ENCODE measurements at places on chromosomes 16 and 17.

GRCh38 chr17:39016193-39017153 is 49.3 kb upstream of the FBXO47 start:
- DNase-seq: no peak

DNA sequence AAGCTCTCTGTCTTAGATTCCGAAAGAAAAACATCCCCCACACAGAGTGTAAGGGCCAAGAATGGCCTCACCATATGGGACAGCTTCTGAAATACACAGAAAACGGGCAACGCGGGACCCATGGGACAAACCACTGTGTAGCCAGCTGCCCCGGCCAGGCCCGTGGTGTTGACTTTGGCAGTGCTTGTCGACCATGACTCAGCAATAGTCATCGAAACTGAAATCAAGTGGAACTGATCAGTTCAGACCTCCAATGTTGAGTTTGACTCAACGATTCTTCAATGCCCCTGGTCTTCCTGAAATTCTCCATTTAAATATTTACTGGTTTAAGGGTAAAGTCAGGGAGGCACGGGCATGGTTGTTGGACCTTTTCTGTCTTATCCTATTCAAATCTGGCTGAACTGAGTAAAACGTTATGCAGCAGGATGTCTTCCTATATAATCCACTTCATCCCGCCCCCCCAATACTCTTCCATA is 27.5 kb downstream of the ZFHX3 start:
- no peak for DNase-seq

- DNase-seq: no peak
Observed at GRCh38 chr17:17911001-17911613, 61.1 kb downstream of the TOM1L2 start.

GRCh38 chr17:27978689-27979175 is 63.7 kb upstream of the NLK start:
- DNase-seq: no peak

GRCh38 chr17:57440522-57441269 is 184.4 kb downstream of the MSI2 start:
- peak; percentile 30 for DNase-seq

DNA sequence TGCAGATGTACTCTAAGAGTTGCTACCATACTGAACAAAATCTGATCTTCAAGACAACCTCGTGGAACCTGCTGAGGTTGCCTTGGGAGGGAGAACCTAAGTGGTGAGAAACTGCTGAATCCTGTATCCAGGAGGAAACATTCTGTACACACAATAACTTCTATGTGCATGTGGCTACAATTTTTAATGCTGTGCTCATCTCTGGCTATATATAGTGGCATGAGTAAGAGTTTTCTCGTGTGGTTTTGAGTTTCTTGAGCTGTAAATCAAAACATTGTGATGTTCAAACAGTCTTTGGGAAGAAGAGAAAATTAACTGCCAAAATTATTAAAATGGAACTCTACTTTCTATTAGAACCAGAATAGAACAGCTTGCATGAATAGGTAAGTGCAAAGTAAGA is 206.8 kb downstream of the CA10 start:
- DNase-seq: no peak

DNA sequence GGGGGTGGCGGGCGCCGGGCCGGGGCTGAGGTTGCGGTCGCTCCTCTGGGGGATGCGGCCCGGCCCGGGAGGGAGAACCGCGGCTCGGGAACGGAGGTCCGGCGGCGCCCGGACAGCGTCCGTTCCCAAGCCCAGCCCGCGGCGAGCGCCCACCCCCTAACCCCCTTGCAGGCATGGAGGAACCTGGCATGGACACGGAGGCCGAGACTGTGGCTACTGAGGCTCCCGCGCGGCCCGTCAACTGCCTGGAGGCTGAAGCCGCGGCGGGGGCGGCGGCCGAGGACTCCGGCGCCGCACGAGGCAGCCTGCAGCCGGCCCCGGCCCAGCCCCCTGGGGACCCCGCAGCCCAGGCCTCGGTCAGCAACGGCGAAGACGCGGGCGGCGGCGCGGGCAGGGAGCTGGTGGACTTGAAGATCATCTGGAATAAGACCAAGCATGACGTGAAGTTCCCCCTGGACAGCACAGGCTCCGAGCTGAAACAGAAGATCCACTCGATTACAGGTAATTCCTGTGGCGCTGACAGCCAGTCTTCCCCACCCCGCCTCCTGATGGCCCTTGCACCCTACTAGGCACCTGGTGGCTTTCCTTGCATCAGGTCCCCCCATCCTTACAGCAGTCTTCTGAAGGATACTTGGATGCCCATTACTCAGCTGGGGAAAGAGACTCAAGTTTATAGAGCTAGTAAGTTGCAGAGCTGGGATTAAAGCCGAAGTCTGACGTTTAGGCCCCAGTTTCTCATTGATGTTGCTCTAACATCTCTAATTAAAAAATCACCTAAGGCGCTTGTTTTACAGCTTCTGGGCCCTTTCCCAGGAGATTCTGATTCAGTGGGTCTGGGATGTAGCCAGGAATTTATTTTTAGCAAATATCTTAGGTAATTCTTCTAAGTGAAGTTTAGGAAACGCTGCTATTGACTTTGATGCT is 514 bp downstream of the UBFD1 start:
- peak; percentile 3 for DNase-seq

DNA sequence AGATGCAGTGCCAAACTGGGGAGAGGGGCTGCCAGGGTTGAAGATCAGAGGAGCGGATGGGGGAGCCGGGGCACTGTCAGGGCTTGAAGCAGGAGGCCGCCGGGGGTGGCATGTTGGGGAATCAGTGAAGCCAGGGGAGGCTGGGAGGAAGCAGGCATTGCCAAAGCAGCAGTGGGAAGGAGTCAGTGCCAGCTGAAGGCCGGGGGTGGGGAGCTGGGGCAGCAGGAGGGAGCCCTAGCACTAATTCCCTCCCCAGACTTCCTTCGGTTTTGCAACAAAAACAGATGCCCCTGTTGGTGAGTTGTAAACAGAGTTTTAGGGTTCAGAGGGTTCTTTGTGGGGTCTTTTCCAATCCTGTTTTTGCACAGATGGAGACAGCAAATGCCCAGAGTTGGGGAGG is 10.9 kb upstream of the TAC4 start:
- no peak for DNase-seq

DNA sequence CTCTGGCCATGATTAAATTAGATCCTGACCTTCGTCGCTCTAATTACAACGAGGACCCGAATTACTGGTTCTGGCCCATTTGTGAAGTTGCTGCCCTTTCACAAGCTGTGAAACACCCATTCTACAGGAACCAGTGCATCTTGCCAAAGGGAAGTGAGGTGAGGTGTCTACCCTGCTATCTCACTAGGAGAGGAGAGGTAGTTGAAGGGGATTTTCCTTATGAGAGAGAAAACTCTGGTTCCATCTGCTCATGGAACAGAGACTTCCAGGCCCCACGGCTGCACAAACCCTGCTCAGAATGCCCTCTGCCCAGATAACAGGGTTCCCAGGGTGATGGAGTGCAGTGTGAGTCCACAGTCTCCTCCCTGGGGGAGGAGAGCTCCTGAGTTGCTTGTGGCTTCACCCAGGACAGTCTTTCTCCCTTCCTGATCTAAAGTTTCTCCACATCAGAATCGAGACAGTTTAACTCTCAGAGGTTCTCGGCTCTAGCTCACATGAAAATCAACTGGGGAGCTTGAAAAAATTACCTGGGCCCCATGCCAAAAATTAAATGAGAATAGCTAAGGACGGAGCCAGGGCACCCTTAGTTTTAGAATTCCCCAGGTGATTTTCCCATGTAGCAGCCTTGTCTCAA is 7.8 kb upstream of the SSTR2 start:
- DNase-seq: no peak

- no peak for DNase-seq
Observed at GRCh38 chr17:46958041-46958591, 20.9 kb downstream of the RPRML start.

- DNase-seq: no peak
Observed at GRCh38 chr17:65407017-65407416, 154.4 kb downstream of the AXIN2 start.

GRCh38 chr16:80006241-80007215 is 406.0 kb upstream of the MAF start:
- DNase-seq: no peak

- no peak for DNase-seq
Observed at GRCh38 chr17:56679777-56680422, 86.4 kb downstream of the NOG start.

GRCh38 chr17:65523411-65523810 is 38.0 kb downstream of the AXIN2 start:
- DNase-seq: no peak

- no peak for DNase-seq
Observed at GRCh38 chr17:33653399-33653788, 360.3 kb upstream of the ASIC2 start.

DNA sequence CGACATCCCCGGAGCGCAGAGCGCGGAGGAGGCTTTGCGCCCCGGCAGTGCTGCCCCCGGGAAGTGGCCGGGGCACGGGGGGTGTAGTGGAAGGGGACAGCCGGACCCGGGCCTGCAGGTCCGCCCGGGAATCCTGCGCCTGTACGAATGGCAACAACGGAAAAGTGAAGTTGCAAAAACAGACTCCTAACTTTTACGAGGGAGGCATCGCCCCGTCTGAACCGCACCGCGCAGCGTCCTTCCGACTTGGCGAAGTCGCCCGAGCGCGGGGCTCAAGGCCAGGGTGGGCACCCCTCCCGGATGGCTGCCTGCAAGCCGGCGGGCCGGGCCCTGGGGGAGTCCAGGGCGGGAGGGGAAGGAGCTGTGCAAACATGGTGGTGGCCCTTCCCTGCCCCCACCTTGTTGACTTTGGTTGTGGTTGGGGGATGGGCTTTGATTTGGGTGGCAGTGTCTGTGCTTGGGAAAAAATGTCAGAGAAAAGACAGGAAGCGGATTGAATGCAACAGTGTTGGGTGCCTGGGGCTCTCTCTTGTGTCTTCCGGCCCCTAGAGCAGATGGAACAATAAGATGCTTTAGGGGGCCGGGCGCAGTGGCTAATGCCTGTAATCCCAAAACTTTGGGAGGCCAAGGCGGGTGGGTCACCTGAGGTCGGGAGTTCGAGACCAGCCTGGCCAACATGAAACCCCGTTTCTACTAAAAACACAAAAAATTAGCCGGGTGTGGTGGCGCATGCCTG is 675 bp downstream of the RNF213 start:
- DNase-seq: peak; percentile 36

DNA sequence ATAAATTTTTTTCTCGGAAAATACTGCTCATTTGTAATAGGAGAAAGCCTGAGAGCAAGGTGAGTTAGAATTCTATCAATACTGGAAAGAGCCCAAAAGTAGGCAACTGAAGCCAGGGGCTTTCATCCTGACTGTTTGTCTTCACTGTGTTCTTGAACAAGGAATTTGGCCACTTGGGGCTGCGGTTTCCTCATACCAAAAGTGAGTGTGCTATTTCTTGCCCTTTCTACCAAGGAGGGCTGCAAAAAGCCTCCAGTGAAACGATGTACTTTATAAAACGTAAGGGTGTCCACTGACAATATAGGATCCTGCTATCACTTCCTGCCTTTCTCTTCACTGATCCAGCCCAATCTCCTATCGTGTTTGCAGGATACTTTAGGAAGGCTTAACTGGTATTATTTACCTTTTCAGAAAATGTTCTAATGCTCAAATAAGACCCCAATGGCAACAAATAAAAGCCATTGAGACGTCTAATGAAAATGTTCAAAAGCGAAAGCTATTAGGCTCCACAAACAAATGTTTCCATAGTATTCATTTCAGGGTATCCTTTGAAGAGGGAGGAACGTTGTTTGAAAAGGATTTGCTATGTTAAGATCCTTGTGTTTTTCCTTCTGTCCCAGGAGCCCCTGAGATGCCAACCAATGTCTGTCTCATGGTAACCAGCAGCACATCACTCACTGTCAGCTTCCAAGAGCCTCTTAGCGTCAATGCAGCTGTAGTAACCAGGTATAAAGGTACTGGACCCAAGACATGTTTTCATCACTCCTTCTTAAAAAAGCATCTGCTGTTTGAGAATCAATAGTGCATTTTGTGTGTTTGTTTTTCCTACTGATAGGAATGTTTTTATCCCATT is 219.3 kb upstream of the NOG start:
- DNase-seq: no peak

DNA sequence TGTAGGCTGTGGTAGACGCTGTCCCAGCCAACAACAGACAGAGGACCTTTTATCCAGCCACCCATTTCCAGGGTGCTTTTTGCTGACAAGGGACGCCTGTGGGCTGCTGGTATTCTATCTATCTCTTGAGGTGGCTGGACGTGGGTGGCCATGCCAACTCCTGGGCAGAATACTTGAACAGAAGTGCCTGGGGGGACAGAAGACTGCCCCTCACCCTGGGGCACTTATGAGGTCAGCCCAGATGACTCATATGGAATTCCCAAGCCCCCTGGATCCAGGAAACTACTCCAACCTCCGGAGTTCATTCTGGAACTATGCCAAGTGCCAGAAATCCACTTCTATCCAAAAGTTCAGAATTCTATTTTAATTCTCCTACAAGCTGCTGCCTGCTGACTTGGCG is 61.3 kb downstream of the CDRT4 start:
- no peak for DNase-seq

DNA sequence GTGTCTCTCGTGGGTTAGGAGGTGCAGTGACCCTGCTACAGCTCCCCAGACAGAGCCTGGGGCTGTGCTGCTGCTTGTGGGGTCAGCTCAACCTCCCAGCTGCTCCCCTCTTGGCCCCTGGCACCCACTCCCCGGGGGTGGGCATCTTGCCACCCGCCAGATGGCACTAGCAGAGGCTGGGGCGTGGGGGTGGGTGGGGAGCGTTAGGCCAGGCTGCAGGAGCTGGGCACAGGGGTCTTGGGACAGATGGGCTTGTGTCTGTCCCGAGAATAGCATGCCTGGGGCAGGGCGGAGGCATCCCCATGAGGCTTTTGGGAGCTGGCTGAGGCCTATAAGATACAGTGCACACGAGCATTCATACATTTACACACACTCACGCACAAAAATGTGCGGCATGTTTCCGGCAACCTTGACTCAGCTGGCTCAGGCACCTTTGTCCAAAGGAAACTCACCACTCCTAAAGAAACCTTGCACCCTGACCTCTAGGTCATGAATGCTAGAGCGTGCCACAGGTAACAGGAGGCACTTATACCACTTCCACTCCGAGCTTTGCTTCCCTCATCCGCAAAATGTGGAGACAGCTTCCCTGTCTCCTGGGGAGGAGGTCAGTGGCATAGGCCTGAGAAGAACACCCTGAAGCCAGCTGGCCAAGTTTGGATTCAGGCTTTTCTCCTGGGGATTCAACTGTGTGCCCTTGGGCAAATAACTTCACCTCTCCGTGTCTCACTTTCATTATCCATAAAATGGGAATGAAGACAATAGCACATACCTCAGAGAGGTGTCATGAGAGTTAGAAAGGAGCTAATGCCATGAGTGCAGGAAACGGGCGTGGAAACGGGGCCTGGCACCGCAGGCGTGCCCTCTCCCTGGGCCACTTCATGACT is 78.9 kb upstream of the LHX1 start:
- no peak for DNase-seq

DNA sequence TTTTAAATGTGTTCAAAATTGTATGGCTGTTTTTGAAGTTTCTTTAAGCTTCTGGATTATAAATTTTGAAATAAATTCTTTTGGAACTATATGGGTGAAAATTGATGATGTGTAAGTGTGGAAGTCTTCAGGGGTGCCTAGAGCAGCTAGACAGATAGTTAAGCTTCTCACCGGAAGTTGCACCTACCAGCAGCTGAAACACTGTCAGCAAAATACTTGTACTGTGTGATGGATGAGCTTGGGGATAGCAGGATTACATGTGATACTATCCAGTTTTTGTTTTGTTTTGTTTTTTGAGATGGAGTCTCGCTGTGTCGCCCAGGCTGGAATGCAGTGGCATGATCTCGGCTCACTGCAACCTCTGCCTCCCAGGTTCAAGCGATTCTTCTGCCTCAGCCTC is 19.7 kb downstream of the RBL2 start:
- no peak for DNase-seq
